ENCODE measurements at places on chromosomes 1 and 21.

- DNase-seq, result no peak
Measured at GRCh38 chr1:117094841-117095604, 26.5 kb downstream of the TRIM45 start.

- no peak for DNase-seq
Measured at GRCh38 chr1:220307607-220308006, 35.4 kb upstream of the RAB3GAP2 start.

DNA sequence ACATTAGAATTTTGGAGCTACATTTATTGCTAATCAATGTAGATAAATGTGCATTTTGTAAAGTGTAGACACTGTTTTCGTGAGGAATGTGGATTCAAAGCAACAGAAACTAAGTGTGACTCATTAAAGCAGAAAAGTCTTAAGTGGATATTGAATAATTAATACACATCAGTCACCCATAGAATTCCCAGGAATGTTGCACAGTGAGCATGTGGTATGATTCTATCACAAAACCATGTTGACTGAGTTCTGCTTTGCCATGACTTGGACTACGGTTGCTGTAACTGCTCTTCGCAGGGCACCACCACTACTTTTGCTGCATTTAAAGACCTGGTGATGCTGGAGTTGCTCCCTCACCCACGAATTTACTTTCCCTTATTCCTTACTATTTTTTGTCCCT, 471.8 kb downstream of the KCNT2 start:
- no peak for DNase-seq

GRCh38 chr1:113325022-113325421, 65.3 kb upstream of the MAGI3 start:
- no peak for DNase-seq

GRCh38 chr21:26388731-26389231, 184.3 kb downstream of the CYYR1 start:
- no peak for DNase-seq

DNA sequence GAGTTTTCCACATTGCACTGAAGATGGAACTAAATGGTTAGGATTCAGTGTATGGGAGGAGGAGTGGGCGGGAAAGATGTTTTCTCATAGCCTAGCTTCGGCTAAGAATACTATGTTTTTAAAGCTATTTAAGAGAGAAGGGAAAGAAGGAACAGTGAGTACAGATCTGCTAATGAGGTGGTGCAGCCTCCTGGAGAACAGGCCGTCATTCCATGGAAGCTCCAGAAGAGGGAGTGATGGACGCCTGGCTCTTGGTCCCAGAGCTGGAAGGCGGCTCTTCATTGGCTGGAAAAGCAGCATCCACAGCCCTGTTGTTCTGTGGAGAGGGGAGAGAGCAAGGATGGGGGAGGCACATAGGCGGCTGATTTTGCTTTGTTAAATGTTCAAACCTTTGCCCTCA, 6.9 kb downstream of the CAMK1G start:
- DNase-seq, result peak; percentile 60

DNA sequence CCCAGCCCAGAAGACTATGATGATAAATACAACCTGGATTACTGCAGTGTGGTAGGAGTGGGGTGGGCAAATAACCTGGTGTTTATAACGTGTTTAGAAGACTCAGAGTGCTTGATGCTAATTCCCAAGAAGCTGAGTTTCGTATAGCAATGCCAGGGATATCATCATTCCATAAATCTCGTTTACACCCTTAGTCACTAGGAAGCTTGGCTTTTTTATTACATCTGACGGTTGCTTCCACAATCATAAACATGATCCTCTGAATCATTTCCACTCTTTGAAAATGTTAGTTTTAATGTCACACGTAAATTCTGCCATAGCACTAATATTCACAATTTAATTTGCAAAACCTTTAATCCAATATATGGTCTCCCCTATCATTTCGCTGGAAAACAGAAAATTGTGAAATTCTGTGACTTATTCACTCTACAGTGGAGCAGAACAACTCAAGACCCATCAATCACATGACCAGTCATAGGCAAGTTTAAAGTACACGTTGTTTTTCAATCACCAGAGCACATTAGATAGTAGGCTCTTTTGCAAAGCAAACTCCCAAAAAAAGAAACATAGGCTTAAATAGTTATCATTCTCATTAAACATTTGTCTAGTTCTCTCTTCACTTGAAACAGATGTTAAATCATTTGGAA, 321.0 kb downstream of the LTN1 start:
- no peak for DNase-seq

DNA sequence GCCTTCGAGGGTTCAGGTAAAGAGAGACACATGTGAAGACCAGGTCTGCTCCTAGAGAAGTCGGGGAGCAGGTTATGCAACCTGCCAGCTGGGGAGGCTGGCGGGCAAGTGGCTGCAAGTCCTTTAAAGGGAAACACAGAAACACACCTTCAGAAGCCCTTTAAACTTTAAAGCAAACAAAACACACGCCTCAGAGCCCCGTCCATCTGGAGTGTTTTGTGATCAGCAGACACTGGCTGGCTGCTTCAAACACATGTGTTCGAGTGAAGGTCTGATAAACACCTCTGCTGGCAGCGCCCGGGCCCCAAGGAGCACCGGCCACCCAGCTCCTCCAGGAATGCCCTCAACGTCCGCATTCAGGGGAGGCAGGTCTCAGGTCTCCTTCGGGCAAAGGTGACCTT, 15.2 kb downstream of the RIPK4 start:
- peak; percentile 27 for DNase-seq

DNA sequence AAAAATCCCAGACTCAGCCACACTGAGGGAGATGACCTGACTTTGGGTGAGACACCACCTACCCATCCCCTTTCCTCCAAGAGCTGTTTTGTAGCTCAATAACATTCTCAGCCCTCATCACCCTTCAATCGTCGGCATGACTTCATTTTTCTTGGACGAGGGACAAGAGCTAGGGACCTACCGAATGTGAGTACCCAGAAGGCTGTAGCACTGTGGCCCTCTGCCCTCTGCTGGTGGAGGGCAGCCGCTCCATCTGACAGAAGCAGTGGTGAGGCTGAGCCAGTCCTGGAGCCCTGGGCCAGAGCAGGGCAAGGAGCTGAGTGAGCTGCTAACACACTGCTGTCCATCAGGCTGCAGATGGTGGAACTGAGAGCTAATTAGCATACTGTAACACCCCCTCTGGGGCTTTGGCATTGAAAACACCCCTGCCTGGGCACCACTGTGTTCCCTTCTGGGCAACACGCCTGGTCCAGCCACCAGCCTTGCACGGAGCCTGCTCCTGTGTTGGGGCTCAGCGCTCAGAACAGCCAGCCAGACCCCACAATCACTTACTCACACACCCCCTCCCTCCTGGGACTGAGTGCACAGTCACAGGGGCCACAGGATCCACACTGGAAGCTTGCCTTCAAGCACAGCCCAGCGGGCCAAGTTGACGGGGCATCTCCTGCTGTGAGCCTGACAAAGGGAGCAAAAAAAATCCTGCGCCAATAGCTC, 18.3 kb upstream of the ALPL start:
- DNase-seq, result peak; percentile 66

GRCh38 chr1:169024255-169024654, 82.2 kb upstream of the ATP1B1 start:
- no peak for DNase-seq

GRCh38 chr21:35314857-35315582, 265.9 kb upstream of the RUNX1 start:
- DNase-seq, result no peak
